ENCODE measurements at places on chromosomes 16 and 17.

DNA sequence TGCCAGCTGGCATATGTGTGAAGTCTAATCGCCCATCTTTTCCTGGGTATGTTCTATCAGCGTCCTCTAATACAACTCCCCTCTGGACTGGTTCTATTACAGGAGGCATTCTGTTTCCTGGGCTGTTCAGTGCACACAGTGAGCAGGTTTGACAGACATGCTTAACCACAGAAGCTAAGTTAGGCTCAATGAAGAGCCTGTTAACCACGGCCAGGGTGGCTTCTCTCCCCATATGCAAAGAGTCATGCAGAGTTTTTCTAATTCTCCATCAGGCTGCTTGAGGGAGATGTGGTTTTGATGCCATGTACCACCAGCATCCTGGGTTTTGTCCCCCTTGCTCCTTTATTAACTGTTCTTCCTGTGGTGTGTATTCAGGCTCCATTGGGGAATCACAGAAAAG lies 57.2 kb upstream of the ALOX12 start:
- DNase-seq: no peak

- DNase-seq: no peak
Observed at GRCh38 chr17:79559111-79559887, 51.6 kb downstream of the RBFOX3 start.

DNA sequence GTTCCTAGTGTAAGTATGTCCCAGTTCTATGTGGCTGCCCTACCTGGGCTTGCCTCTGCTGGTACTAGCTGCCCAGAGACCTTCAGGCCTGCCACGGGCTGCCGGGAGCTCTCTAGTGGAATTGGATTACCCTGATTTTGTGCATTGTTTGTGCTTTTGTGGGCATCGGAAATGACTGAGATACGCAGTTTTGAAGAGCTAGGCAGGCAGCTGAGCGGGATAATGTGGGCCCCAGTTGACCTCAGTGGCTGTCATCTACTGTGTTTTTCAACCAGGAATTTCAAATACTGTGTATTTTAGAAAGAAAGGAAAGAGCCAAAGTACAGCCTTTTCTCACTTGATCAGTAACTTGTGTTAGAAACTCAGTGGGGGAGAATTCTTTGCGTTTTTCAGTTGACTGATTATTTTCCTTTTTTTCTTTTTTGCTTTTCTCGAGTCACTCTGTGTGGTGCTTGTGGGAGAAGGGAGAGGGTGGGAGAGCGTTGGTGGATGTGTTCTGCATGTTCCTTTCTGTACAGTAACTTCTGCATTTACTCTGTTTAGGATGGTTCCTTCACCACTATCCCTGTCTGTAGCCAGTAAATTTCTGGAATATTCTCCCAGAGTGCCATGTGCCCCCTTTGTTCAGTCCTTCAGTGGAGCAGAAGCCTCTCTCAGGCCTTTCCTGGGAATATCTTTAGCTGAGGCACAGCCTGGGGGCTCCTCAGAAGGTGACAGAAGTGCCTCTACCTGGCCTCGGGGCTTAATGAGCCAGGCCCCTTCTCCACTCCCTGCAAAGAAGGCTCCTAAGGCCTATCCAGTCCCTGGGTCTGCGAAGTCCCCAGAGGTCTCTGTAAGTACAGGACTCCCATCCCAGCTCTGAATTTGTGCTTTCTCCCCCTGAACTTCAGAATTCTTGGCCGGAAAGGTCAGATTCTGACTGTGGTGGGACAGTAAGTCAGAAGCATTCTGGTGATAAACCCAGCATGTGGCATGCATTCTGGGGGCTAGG lies 15.0 kb upstream of the SLC12A3 start:
- DNase-seq: no peak

GRCh38 chr17:57370037-57370581 lies 113.8 kb downstream of the MSI2 start:
- no peak for DNase-seq

DNA sequence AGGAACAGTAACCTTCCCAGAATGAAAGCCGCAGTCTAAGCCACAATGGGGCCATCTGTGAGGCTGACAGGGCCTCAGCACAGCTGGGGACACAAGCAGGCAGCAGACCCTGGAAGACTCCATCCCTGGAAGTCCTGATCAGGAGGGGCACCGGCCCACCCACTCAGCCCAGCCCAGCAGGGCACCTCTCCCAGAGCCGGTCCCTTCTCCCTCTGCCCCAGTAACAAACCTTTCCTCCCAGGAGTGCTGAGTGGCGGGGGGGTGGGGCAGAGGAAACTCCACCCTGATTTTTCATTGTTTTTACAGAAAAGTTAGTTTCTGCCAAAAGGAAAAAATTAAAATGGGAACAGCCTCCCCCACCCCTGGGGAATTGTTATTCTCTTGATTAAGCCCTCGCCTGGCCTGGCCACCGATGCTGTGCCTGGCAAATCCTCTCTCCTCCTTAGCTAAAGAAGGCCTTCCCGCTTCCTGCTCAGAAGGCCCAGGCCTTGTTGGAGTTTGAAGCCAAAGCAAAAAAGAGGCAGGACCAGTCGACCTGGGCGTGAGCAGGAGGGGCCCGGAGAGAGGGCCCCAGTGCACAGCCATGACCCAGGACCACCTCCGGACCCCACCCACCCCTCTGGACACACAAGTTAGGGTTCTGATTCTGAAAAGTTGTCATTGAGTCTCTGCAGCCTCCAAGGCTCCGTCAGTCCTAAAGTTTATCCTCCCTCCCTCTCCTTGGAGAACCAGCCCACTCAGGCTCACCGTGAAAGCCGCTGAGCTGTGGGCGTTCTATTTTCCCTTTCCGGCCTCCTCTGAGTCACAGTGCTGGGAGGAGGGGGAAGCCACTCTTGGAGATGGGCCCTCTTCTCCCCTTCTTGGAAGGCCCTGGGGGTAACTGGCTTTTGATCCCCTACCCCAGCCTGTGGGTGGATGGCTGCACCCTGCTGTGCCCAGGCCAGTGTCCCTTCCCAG lies 128.4 kb upstream of the TNRC6C start:
- peak; percentile 79 for DNase-seq

GRCh38 chr17:63774969-63775265 lies 947 bp downstream of the DDX42 start:
- no peak for DNase-seq

DNA sequence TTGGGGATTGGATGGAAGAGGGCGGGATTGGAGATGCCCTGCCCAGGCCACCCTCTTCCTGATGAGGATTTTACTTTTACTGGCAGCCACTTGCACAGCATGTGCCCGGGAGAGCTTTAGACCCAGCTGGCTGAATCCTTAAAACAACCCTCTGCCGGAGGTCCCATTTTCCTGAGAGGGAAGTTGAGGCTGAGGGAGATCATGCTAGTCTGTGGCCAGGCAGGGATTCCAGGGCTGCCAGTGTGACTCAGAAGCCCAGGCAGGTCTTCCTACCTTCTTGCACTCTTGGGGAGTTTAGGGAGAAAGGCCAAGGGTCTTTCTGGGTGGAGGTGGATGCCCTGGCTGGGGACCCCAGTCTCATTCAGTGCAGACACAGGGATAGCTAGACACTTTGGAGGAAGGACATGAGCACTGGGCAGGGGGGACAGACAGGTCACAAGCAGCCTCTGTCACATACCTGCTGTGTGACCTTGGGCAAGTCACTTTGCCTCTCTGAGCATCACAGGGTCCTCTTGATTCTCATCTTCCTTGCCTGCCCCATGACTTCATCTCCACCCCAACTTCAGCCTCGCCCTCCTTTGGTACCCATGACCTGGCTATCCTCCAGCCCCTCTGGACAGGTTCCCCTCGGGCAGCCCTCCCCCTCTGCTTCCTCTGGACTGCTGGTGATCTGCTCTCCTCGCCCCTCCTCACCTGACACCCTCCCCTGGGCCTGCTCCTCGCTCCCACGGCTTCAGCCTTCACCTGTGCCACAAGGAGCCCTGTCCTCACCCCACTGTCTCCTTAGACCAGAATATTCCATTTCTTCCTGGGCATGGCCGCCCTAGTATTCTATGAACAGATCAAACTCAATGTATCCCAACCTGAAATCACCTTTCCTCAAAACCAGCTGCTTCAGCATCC lies 11.3 kb upstream of the DCAF7 start:
- DNase-seq: no peak

- DNase-seq: no peak
Observed at GRCh38 chr17:28550858-28551257, 1.6 kb downstream of the UNC119 start.

DNA sequence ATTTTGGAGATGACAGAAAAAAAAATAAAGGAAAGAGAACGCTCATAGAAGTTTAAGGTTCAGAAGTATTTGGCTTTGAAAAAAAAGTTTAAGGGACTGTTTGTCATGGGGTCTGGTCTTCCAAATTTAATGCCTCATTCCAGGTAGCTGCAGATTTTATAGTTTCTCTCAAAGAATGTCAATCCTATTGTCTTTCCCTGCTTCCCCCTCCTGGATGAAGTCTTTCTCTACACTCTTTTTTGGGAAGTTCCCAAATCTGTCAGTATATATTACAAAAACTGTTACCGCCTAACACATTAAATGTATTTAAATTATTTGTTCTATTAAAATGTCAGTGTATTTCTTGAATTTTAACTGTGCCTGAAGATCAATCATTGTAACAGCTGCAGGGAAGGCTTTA lies 457.5 kb downstream of the MAF start:
- no peak for DNase-seq

DNA sequence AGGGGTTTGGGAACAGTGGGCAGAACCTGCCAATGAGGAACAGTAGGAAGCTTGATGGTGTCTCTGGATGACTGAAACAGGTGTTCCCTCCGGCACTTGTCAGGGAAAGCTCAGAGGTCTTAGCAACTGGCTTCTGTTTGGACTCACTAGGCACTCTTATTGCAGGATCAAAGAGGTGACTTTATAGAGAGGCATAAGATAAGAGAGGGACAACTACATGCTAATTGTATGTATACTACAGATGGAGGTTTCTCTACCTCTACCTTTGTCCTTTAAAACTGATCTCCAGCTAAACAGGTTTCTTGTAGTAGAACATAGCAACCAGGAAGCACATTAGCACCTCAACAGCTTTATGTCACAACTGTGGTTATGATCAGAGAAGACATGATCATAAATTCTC lies 7.6 kb downstream of the CNTD1 start:
- peak; percentile 38 for DNase-seq

DNA sequence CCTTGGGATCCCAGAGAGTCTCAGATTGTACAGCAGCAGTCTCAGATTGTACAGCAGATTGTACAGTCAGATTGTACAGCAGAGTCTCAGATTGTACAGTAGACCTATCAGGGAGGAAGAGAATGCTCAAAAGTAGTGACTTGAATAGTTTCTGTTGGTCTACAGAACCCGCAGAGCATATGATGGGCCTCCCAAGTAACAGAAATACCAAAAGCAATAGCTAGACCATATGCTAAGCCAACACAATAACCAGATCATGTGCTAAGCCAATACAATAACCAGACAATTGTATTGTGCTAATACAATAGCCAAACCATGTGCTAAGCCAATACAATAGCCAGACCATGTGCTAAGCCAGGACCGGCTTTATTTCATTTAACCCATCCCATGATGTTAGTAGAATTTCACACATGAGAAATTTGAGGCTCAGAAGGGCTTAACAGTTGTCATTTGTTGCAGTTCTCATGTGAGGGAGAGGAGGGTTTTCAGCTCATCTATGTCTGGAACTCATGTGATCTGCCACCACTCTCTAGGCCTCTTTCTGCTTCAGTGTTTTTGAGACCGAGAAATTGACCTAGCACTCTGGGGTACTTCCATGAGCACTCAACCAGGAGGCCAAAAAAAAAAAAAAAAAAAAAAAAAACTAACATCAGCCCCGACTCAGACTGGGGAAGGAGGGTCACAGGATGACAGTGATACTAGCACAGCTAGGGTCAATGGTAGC lies 144.0 kb downstream of the SOX9 start:
- no peak for DNase-seq

GRCh38 chr16:65069766-65070165 lies 52.1 kb downstream of the CDH11 start:
- DNase-seq: no peak

GRCh38 chr17:16352667-16353316 lies 477 bp downstream of the CENPV start:
- peak; percentile 49 for DNase-seq

- no peak for DNase-seq
Observed at GRCh38 chr16:87575027-87575804, 27.1 kb upstream of the JPH3 start.

- DNase-seq: no peak
Observed at GRCh38 chr17:5118219-5118618, 2.4 kb downstream of the USP6 start.

DNA sequence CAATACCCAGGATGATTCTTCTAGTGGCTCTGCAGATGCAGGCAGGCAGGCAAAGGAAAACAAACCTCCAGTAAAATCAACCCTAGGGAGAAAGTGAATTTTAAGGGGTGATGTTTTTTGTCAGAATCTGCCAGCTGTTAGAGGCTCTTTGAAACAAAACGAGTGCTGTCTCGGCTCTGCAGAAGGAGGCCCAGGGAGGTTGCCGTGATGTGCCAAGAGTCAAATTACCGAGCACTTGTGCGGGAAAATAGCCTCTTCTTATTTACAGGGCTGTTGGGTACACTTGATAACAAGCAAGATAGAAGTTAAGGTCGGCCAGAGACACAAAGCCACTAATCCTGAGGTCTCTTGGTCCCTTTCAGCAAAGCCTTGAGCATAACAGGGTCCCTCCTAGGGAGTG lies 68.9 kb upstream of the EEF2KMT start:
- no peak for DNase-seq

DNA sequence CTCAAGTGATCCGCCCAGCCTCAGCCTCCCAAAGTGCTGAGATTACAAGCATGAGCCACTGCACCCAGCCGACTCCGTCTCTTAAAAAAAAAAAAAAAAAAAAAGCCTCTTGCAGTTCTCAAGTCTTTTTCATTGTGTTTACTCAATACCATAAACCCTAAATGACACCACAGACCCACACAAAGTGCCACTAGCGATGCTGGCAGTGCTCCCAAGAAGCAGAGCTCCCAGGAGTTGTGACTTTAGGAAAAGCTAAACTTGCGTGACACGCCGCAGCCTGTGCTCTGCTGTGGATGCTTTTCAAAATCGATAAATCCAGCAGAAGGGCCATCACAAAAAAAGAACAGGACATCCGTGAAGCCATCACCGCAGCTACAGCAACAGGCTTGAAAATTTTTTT lies 114.7 kb downstream of the ANKRD11 start:
- DNase-seq: no peak

- DNase-seq: no peak
Observed at GRCh38 chr17:7109461-7110322, 4.9 kb downstream of the ASGR2 start.

Measured in stomach (tissue), 19 donors.